ENCODE measurements at places on chromosomes 6 and 20. TPM values are rescaled to one million over a fixed set of nuclear protein-coding genes. Genes with fewer than 3 reads are reported as not detected.

SYCP2L gene
- total RNA-seq = not detected

DNA sequence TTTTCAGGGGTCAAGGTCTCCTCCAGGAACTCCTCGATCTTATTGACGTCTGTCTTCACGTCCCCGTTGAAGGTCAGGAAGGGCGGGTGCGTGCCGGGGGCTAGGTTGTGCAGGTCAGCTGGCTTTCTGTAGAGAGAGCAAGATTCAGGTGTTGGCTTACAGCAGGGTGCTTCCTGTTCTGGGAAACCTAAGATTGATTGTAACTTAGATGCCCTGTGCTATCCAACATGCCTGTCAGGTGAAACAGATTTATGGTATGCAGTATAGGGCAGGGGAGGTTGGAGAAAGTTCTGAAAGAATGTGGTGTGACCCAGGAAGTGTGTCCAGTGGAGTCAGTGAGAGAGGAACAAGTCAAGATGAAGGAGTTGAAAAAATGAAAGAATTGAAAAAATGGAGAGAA lies 66.4 kb downstream of the CLIC5 start:
- H3K27me3 ChIP-seq = no peaks in the 10 kb centered on the region
- no peak overlapping the region for H3K27ac ChIP-seq
- no peak for DNase-seq
- no peaks in the 10 kb centered on the region for H3K36me3 ChIP-seq

GRCh38 chr20:58088625-58089024 lies 139.8 kb downstream of the ANKRD60 start:
- H3K27me3 ChIP-seq = no peaks in the 10 kb centered on the region
- H3K4me1 ChIP-seq = no peaks in the 10 kb centered on the region
- H3K36me3 ChIP-seq = no peaks in the 10 kb centered on the region
- no peak for DNase-seq
- H3K4me3 ChIP-seq = no peak overlapping the region
- no peak overlapping the region for H3K27ac ChIP-seq

TNXB gene
- 23.5 TPM for total RNA-seq

Data from GM23248 (cell line).